ENCODE measurements at places on chromosomes 6 and 20.

GRCh38 chr6:157877149-157877548, 54.1 kb downstream of the SNX9 start:
- no peak for DNase-seq

GRCh38 chr6:44072959-44073611, 54.2 kb downstream of the MRPL14 start:
- peak; percentile 92 for DNase-seq

DNA sequence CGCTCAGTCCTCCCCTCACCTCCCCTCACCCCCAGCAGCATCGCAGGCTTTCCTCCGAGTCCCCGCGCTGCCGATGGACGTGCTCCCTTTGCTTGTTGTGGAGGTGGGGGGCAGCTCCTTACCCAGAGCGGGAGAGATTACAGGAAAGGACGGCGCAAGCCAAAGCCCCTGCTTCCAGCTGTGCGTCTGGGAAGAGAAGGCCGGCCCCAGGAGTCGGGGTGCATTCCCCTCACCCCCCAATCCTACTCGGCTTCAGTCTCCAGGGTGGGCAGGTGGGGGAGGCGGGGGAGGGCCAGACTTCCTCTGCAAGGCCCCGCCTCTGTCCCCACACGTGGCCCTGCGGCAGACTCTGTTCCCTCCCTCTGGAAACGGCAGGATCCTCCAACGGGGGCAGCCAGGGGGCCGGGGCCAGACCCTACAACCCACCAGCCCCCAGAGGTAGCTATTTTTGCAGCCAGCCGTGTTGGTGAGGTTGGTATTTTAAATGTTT, 43.6 kb downstream of the NTSR1 start:
- no peak for DNase-seq

GRCh38 chr6:13472976-13473767, 14.2 kb downstream of the GFOD1 start:
- no peak for DNase-seq

Measured in activated CD4-positive, alpha-beta T cell treated with anti-CD3 and anti-CD28 coated beads for 48 hours (primary cell).